ENCODE measurements at places on chromosomes 3 and 15.

GRCh38 chr3:30684356-30684755, 78.0 kb downstream of the TGFBR2 start:
- DNase-seq: no peak

GRCh38 chr3:58766587-58767282, 100.2 kb upstream of the FAM3D start:
- DNase-seq: peak; percentile 85

GRCh38 chr15:95624100-95624499, 706.4 kb upstream of the NR2F2 start:
- no peak for DNase-seq

DNA sequence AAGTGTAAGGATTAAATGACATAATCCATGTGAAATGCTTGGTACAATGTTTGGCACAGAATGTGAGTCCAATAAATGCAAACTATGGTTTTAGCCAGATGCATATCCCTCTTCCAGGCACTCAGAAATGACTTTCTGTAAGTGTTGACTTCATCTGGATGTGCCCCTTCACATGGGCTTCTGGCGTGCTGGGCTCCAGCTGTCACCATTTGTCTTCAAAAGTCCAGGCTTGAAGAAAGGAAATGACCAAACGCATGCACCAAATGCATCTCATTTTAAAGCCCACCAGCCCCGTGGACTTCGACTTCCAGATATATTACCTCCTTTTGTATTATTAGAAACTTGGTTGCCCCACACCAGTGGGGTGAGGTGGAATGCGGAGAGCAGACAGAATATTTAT, 23.7 kb downstream of the CRYGS start:
- no peak for DNase-seq

DNA sequence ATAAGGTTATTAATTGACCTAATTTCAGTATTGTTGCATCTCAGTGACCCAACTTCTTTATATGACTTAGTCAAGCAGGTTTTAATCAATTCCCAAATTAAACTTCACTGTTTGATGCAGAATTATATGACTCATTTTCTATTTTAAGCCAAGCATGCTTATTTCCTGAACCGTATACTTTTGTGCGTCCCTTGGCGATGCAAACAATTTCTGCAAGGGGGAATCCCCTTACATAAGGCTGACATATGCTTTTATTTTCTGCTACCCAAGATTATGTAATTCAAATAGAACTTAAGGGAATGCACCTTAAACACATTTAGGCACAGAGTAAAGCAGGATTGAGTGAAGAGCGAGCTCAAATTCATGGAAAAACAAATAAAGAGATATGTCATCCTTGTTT, 303.9 kb downstream of the PDCD6IP start:
- no peak for DNase-seq

DNA sequence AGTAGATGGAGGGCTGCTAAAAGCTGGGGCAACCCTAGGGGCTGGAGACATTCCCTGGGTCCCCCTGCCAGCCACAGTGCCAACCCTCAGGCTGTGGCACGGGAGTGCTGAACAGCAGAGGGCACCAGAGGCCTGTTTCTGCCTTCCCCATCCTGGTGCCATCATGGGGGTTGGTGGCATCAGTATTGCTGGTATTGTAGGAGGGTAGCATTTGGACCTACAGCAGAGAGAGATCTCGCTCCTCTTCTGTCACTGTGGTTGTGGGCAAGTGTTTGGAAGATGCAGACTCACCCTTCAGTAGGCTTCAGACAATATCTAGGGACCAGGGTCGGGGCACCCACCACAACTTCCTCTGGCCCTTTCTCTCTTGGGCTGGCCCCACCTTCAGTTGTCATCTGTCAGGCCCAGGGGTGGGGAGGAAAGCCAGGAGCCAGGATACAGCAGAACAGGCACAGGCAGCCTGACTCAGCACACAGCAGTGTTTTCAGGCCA, 123.5 kb downstream of the RPLP1 start:
- peak; percentile 60 for DNase-seq

DNA sequence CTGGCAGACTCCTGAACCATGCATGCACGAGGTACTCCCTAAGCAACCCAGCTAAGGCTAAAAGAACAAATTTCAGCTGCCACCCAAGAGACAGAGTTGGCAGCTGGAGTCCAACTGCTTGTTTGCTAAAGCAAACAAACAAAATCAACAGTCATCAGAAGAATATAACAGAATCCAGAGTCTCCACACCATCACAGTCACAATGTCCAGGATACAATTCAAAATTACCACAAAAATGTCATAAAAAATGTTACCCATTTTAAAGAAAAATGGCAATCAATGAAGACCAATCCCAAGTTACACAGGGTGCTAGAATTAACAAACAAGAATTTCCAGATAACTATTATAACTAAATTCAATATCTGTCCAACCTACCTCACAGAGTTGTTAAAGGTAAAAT, 42.9 kb downstream of the RFTN1 start:
- no peak for DNase-seq

DNA sequence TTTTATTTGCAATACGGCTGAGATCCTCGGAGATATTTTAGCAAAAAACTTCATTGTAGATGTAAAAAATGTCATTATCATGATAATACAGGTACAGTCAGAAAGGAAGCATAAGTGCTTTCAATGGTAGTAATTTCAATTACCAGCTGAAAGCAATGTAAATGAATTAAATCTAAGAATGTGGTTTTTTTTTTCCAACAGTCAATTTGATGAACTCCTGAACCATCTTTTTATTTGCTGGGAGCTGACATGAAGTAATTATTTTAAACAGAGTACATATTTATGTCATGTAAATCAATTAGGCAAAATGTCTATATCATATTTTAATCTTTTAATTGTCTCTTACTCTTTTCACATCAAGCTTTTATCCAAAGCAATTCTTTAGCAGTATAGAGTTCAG, 70.6 kb downstream of the MORC1 start:
- DNase-seq: no peak

GRCh38 chr3:32281570-32282106, 43.2 kb downstream of the CMTM8 start:
- no peak for DNase-seq
